ENCODE measurements at places on chromosomes 2 and 18.
A peak's percentile ranks its signal among the peaks of the same experiment; 100 is the strongest.

DNA sequence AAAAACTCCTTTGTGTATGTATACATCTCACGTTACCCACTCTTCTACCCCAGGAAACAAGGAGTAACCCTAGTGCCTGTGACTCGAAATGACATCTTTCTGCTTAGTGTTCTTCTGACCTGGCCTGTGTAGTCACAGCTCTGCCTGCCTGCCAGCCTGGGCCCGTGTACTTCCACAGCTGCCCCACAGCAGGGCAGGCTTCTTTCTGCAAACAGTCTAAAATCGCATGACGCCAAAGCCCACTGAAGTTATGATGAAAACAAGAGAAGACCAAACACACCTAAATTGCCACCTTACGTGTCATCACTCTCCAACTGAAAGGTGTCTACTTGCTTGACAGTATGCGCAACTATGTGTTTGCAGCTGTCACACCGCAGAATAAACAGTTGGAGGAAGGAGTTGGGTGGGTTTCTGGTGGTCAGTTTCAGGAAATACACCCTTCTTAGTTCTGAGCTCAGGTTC, 1.5 kb downstream of the GAREM1 start:
- no peaks in the 10 kb centered on the region for H3K36me3 ChIP-seq
- DNase-seq: peak; percentile 9
- H3K27me3 ChIP-seq: no peaks in the 10 kb centered on the region
- H3K27ac ChIP-seq: no peak overlapping the region
- H3K4me1 ChIP-seq: no peaks in the 10 kb centered on the region
- peak overlapping the region; percentile 83 for H3K4me3 ChIP-seq

GRCh38 chr18:36539674-36540231, 242.2 kb downstream of the FHOD3 start:
- H3K36me3 ChIP-seq: no peaks in the 10 kb centered on the region
- H3K4me1 ChIP-seq: no peaks in the 10 kb centered on the region
- no peak for DNase-seq
- no peak overlapping the region for H3K4me3 ChIP-seq
- no peak overlapping the region for H3K27ac ChIP-seq

- no peaks in the 10 kb centered on the region for H3K4me1 ChIP-seq
- DNase-seq: no peak
- no peak overlapping the region for H3K4me3 ChIP-seq
These were observed 206.9 kb downstream of the ASB1 start for GRCh38 chr2:238633426-238634328.

- H3K4me1 ChIP-seq: peaks cover 7% of the 10 kb centered on the region
- no peaks in the 10 kb centered on the region for H3K36me3 ChIP-seq
- H3K4me3 ChIP-seq: no peak overlapping the region
- H3K27me3 ChIP-seq: no peaks in the 10 kb centered on the region
- no peak overlapping the region for H3K27ac ChIP-seq
- DNase-seq: no peak
These were observed 156.8 kb upstream of the STK17B start for GRCh38 chr2:196328088-196328680.

DNA sequence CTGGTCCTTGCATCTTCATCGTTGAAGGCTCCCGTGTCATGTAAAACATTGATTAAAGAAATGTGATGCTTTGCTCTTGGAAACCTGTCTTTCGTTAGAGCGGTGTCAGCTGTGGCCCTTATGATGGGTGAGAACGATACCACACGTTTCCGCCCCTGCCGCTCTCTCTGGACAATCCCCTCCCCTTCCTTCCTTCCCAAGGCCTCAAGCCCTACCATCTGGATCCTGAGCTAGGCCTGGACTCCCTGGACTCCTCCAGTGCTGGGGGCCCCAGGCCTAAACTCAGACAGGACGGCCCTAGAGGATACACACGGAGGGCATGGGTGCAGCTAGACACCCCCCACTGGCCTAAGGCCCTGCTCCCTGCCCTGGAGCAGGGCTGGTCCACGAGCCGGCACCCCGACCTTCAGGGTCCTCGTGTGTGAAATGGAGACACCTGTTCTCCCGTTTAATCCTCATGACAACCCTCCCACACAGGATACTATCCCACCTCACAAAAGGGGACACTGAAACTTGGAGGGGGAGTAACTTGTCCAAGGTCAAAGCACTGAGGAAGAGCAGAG, 13.2 kb downstream of the BIN1 start:
- H3K4me3 ChIP-seq: no peak overlapping the region
- DNase-seq: no peak
- H3K27me3 ChIP-seq: no peaks in the 10 kb centered on the region
- H3K4me1 ChIP-seq: peaks cover 26% of the 10 kb centered on the region
- no peak overlapping the region for H3K27ac ChIP-seq
- 0 out of 2 replicates have a peak, but pooled peaks cover 3% of the 10 kb centered on the region for H3K36me3 ChIP-seq

- no peaks in the 10 kb centered on the region for H3K36me3 ChIP-seq
- H3K4me1 ChIP-seq: no peaks in the 10 kb centered on the region
- no peak for DNase-seq
- H3K27ac ChIP-seq: no peak overlapping the region
These were observed 80.8 kb downstream of the DNER start for GRCh38 chr2:229633556-229633955.

DNA sequence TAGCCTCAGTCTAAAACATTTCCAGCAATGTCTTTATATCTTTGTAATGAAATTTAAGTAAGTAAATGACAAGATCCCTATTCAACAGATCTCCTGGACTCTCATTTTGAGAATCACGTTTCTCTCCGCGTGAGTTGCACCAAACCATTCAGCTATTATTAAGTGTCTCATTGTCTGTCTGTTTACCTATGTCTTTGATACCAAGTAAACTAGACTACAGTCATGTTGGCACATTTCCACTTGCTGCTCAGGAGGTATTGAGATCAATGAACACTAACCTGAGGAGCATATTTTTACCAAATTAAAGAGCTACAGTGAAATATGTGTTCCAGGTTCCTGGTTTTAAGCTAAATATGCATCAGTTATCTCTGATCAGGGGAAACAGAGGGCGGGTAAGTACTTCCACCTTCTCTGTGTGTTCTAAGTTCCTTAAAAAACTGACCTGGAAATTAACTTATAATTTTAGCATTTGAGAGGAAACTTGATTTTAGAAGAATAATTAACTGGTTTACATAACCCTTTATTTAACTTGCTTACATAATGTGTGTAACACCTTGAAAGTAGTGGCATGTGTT, 125.8 kb downstream of the OSBPL6 start:
- H3K4me1 ChIP-seq: no peaks in the 10 kb centered on the region
- H3K4me3 ChIP-seq: no peak overlapping the region
- DNase-seq: no peak
- H3K27me3 ChIP-seq: no peaks in the 10 kb centered on the region
- H3K36me3 ChIP-seq: no peaks in the 10 kb centered on the region
- no peak overlapping the region for H3K27ac ChIP-seq

- no peak overlapping the region for H3K4me3 ChIP-seq
- H3K4me1 ChIP-seq: peaks cover 6% of the 10 kb centered on the region
- H3K27me3 ChIP-seq: no peaks in the 10 kb centered on the region
These were observed 316.1 kb upstream of the MMADHC start for GRCh38 chr2:149903626-149904025.

DNA sequence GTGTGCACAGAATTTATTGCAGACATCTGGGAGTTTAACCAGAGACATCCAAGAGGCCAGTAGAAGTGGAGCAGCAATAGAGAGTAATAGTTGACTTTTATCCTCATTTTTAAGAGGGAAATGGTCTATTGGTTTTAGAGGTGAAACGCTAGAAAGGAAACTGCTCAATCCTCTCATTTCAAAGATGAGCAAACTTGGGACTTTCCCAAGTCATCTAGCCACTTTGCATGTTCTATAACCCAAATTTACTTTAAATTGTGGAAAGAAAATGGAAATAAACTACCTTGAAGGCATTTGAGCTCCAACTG, 601.7 kb downstream of the ARHGAP15 start:
- H3K4me3 ChIP-seq: no peak overlapping the region
- DNase-seq: no peak
- no peak overlapping the region for H3K27ac ChIP-seq
- no peaks in the 10 kb centered on the region for H3K27me3 ChIP-seq

DNA sequence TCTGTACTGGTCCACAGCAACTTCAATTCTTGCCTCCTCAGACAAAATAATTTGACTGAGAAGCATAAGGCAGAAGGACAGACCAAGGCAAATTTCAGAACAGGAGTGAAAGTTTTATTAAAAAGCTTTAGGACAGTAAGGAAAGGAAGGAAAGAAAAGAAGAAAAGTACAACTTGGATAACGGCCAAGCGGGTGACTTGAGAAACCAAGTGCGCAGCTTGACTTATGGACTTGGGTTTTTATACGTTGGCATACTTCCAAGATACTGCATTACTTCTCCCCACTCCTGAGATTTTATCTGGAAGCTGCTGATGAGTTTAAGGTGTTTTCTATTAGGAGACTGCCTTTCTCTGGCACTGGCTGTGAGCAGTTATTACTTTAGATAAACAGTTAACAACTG, 64.7 kb downstream of the CCDC178 start:
- no peak overlapping the region for H3K27ac ChIP-seq
- H3K4me3 ChIP-seq: no peak overlapping the region
- DNase-seq: no peak
- no peaks in the 10 kb centered on the region for H3K36me3 ChIP-seq
- H3K4me1 ChIP-seq: no peaks in the 10 kb centered on the region

DNA sequence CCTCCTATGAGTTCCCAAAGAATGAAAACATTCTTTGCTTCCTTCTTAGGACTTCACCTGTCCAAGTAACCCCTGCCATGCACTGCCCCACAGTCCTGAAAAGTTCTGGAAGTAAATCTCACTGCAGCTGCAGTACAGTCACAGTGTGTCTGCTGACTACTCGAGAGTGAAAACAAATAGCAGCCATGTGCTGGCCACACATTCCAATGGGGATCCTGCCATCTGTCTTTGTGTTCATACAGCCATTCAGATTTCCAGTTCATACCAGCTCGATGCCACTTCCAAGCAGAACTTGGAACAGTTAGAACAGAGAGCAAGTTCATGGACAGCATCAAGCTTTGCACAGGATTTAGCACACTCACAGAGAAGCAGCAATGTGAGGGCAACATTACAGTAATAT, 629.9 kb upstream of the ACVR2A start:
- no peaks in the 10 kb centered on the region for H3K27me3 ChIP-seq
- no peaks in the 10 kb centered on the region for H3K36me3 ChIP-seq
- no peak overlapping the region for H3K4me3 ChIP-seq
- peak; percentile 29 for DNase-seq
- no peak overlapping the region for H3K27ac ChIP-seq

GRCh38 chr18:23453680-23454058, 582 bp downstream of the RIOK3 start:
- peak overlapping the region; percentile 86 for H3K4me3 ChIP-seq
- H3K4me1 ChIP-seq: no peaks in the 10 kb centered on the region
- no peak for DNase-seq
- no peaks in the 10 kb centered on the region for H3K36me3 ChIP-seq

GRCh38 chr2:223180463-223180862, 128.5 kb downstream of the KCNE4 start:
- H3K4me1 ChIP-seq: no peaks in the 10 kb centered on the region
- H3K27me3 ChIP-seq: peaks cover 4% of the 10 kb centered on the region
- H3K4me3 ChIP-seq: no peak overlapping the region

DNA sequence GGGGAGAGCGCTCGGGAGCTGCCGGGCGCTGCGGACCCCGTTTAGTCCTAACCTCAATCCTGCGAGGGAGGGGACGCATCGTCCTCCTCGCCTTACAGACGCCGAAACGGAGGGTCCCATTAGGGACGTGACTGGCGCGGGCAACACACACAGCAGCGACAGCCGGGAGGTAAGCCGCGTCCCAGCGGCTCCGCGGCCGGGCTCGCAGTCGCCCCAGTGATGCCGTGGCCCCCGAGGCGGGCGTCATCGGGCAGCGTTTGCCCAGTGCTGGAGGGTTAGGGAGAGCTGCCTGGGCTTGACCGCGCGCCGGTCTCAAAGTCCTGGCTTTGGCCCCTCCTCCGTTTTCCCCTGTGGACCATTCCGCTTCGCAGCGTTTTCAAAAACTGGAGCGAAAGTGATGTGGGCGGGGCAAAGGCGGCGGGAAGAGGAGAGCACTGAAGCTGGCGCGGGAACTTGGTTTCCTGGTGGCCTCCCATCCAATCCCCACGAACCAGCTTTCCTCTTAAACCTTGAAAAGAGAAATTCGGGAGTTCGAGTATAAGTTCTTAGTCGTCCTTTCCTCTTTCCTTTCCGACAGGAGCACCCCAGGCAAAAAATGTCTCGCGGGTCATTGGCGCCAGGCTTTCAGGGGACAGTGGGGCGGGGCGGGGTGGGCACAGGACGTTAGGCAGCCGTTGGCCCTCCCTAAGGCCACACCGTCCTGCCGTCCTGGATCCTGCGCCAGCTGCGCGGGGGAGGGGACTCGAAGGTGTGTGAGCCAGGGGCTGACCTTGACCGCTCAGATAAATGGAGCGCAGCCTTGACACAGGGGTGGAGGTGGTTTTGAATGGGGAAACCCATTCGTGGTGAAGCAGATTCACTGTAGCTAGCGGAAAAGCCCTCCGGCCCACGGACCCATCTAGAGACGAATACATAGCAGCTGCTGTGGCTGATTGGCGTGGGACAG, 821 bp downstream of the TYMS start:
- H3K36me3 ChIP-seq: peaks cover 35% of the 10 kb centered on the region
- H3K27ac ChIP-seq: peak overlapping the region; percentile 94
- H3K4me3 ChIP-seq: peak overlapping the region; percentile 90
- H3K4me1 ChIP-seq: no peaks in the 10 kb centered on the region
- DNase-seq: peak; percentile 92

DNA sequence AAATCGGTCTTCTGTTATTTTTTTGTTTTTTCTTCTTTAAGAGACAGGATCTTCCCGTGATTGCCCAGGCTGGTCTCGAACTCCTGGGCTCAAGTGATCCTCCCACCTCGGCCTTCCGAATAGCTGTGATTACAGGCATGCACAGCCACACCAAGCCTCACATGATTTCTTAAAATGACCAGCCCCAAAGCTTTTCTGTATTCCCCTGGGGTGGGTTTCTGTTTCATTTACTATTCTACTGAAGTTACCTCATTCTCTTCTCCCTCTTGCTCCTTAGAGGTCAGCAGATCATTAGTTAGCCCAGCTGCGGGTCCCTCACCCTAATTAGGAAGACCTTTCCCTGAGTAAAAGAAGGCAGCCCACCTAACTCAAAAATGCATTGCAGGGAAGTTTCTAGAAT, 27.6 kb downstream of the SLC1A4 start:
- H3K27ac ChIP-seq: no peak overlapping the region
- DNase-seq: no peak
- H3K36me3 ChIP-seq: no peaks in the 10 kb centered on the region
- no peaks in the 10 kb centered on the region for H3K4me1 ChIP-seq
- H3K4me3 ChIP-seq: no peak overlapping the region

GRCh38 chr18:9494778-9495331, 19.5 kb downstream of the RALBP1 start:
- H3K27ac ChIP-seq: no peak overlapping the region
- H3K36me3 ChIP-seq: no peaks in the 10 kb centered on the region
- no peaks in the 10 kb centered on the region for H3K4me1 ChIP-seq
- no peak overlapping the region for H3K4me3 ChIP-seq

DNA sequence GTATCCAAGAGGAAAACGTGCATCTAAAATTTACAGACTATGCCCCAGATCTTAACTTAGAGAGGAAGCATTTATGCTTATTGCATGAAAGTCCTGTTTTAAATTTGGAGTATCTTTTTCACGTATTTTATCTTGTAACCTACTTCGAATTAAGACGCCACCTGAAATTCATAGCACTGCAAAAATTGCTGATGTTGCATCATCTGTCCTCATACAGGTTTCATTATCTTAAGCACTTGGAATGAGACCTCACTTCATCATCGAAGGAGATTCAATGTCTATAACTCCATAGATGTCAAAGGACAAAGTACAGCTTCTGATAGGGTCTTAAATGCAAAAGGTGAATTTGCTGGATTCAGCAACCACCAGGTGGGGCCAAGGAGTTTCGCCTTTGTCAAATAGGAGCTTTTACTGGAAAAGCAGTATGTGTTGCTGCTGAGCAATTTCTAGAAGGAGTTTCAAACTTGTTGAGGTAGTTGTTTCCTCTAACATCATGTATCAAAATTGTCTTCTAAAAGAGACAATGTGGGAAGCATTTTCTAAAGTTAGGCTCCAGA, 106.4 kb upstream of the CCDC85A start:
- H3K4me3 ChIP-seq: no peak overlapping the region
- no peaks in the 10 kb centered on the region for H3K36me3 ChIP-seq
- H3K4me1 ChIP-seq: no peaks in the 10 kb centered on the region

Measured in SJCRH30 (cell line).